Osteocyte (in vitro differentiated cells): ENCODE measurements at places on chromosomes 13 and 19.

- no peak overlapping the region for H3K4me3 ChIP-seq
- no peak for DNase-seq
- no peaks in the 10 kb centered on the region for H3K36me3 ChIP-seq
- H3K4me1 ChIP-seq = no peaks in the 10 kb centered on the region
These were observed 353.4 kb downstream of the OLFM4 start for GRCh38 chr13:53382008-53382407.

GRCh38 chr13:110229905-110230563 lies 76.9 kb downstream of the COL4A1 start:
- peak overlapping the region; percentile 82 for H3K27ac ChIP-seq
- H3K36me3 ChIP-seq = peaks cover 26% of the 10 kb centered on the region
- H3K4me3 ChIP-seq = no peak overlapping the region
- H3K27me3 ChIP-seq = no peaks in the 10 kb centered on the region

DNA sequence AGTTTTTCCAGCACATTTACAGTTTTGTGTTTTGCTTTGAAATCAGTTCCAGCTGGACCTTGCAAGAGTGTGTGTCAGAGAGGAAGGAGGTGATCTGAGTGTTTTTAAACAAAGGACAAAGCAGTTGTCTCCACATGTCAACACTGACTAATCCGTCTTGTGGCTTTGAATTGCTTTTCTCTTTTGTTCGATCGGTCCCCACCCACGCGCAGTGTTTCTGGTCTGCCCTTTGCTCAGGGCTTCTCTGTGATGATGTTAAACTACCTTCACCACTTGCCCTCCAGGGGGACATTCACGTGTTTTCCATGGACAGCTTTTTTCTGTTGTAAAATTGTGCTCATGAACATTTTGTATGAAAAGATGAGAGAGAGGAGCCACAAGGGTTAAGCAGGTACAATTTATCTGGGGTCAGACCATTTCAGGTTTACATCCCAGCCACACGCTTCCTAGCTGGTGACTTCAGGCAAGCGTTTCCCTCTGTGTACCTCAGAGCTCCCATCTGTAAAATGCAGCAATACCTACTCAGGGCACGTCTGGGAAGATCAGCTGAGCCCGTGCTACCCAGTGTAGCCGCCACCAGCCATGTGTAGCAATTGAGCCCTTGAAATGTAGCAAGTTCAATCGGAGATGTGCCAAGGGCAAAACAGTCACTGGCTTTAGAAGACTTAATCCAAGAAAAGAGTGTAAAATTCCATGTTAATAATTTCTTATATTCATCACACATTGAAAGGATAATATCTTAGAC lies 13.5 kb upstream of the PLA2G4C start:
- no peak overlapping the region for H3K4me3 ChIP-seq
- H3K36me3 ChIP-seq = peaks cover 22% of the 10 kb centered on the region
- no peak for DNase-seq
- no peaks in the 10 kb centered on the region for H3K27me3 ChIP-seq
- H3K4me1 ChIP-seq = peaks cover 30% of the 10 kb centered on the region

- DNase-seq = no peak
- no peak overlapping the region for H3K27ac ChIP-seq
- no peaks in the 10 kb centered on the region for H3K36me3 ChIP-seq
- no peaks in the 10 kb centered on the region for H3K27me3 ChIP-seq
- no peak overlapping the region for H3K4me3 ChIP-seq
These were observed 1.4 kb upstream of the QTRT1 start for GRCh38 chr19:10699650-10700335.

DNA sequence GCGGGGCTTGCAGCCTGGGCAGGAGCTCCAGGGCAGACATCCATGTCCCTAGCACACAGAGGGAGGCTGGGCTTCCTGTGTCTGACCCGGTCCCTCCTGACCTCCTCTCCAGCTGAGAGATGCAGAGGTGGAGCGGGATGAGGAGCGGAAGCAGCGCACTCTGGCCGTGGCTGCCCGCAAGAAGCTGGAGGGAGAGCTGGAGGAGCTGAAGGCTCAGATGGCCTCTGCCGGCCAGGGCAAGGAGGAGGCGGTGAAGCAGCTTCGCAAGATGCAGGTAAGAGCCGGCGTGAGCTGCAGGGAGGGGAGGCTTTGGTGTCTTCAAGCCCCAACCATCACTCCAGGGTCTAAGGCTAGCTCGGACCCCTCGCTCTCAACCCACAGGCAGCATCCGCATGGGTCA lies 38.4 kb downstream of the KCNC3 start:
- no peak overlapping the region for H3K27ac ChIP-seq
- H3K36me3 ChIP-seq = no peaks in the 10 kb centered on the region
- no peak overlapping the region for H3K4me3 ChIP-seq
- DNase-seq = no peak
- no peaks in the 10 kb centered on the region for H3K27me3 ChIP-seq
- no peaks in the 10 kb centered on the region for H3K4me1 ChIP-seq

- no peak for DNase-seq
- no peaks in the 10 kb centered on the region for H3K4me1 ChIP-seq
- H3K27me3 ChIP-seq = no peaks in the 10 kb centered on the region
- no peaks in the 10 kb centered on the region for H3K36me3 ChIP-seq
- no peak overlapping the region for H3K27ac ChIP-seq
These were observed 471.6 kb downstream of the PCDH20 start for GRCh38 chr13:60944016-60944415.

- H3K36me3 ChIP-seq = peaks cover 10% of the 10 kb centered on the region
- H3K4me1 ChIP-seq = no peaks in the 10 kb centered on the region
- DNase-seq = peak; percentile 85
- H3K4me3 ChIP-seq = peak overlapping the region; percentile 29
- H3K27me3 ChIP-seq = no peaks in the 10 kb centered on the region
- no peak overlapping the region for H3K27ac ChIP-seq
These were observed 15.2 kb downstream of the ZSCAN5C start for GRCh38 chr19:56217039-56217949.

DNA sequence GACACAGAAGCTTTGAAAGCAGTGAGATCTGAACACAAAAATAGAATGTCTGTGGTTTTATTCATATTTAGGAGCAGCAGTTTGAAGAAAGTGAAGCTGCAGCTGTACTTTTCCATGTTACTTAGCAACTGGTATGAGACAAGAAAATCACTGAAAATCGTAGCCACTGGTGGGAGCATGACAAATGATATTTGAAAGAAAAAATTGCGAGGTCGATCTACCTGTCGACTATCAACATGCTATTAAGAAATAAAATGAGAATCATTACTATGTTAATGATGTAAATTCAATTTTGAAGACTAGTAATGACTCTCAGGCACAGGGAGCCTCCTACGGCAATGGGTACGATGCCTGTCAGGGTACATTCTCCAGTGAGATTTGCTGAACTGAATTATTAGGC lies 436.4 kb downstream of the SLITRK5 start:
- no peak for DNase-seq
- peaks cover 6% of the 10 kb centered on the region for H3K27me3 ChIP-seq
- H3K4me3 ChIP-seq = no peak overlapping the region
- no peaks in the 10 kb centered on the region for H3K4me1 ChIP-seq
- no peaks in the 10 kb centered on the region for H3K36me3 ChIP-seq

- H3K27me3 ChIP-seq = no peaks in the 10 kb centered on the region
- H3K4me1 ChIP-seq = peaks cover 45% of the 10 kb centered on the region
- H3K4me3 ChIP-seq = peak overlapping the region; percentile 95
- peaks cover 20% of the 10 kb centered on the region for H3K36me3 ChIP-seq
These were observed 798 bp downstream of the SLC1A5 start for GRCh38 chr19:46787331-46788261.

GRCh38 chr19:28169168-28169887 lies 1043.6 kb downstream of the UQCRFS1 start:
- H3K27ac ChIP-seq = no peak overlapping the region
- no peak for DNase-seq
- H3K4me3 ChIP-seq = no peak overlapping the region
- H3K27me3 ChIP-seq = no peaks in the 10 kb centered on the region
- no peaks in the 10 kb centered on the region for H3K36me3 ChIP-seq

GRCh38 chr19:14775869-14776586 lies 2.3 kb downstream of the ADGRE2 start:
- no peak overlapping the region for H3K4me3 ChIP-seq
- peaks cover 4% of the 10 kb centered on the region for H3K4me1 ChIP-seq
- no peaks in the 10 kb centered on the region for H3K36me3 ChIP-seq
- peaks cover 2% of the 10 kb centered on the region for H3K27me3 ChIP-seq
- no peak overlapping the region for H3K27ac ChIP-seq

DNA sequence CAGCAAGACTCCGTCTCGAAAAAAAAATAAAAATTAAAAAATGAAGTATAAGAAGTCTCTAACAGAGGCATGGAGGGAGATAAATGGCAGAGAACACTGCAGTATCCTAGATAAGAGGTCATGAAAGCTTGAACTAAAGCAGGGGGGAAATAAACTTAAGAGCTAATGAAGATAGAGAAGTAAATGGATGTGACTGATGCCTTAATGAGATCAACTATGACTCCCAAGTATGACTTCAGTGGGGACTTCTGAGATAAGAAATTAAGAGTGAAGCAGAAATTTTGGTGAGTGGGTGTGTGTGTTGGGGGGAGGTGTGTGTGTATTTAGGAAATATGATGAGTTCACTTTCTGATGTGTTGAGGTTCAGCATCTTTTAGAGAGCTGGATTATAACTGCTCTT lies 55.1 kb downstream of the DIAPH3 start:
- H3K4me3 ChIP-seq = no peak overlapping the region
- peak overlapping the region; percentile 33 for H3K27ac ChIP-seq
- no peaks in the 10 kb centered on the region for H3K27me3 ChIP-seq

DNA sequence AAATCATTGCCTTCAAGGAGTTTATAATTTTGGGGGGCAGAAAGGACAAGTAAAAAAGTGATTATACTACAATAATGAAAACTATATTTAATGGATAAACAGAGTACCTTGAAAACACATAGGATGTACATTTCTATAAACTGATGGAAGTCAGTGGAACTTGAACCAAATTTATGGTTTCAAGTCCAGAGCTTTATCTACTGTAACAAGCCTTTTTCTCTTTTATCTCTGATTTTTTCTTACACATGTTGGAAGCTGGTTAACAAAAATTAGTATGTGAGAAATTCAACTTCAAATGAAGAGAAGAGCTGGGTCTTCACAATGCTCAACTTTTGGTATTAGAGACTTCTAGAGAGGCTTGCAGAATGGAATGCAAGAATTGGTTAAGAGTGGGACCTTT lies 393.6 kb downstream of the LMO7 start:
- no peak for DNase-seq
- no peaks in the 10 kb centered on the region for H3K4me1 ChIP-seq
- H3K36me3 ChIP-seq = no peaks in the 10 kb centered on the region
- H3K27ac ChIP-seq = no peak overlapping the region
- no peaks in the 10 kb centered on the region for H3K27me3 ChIP-seq

DNA sequence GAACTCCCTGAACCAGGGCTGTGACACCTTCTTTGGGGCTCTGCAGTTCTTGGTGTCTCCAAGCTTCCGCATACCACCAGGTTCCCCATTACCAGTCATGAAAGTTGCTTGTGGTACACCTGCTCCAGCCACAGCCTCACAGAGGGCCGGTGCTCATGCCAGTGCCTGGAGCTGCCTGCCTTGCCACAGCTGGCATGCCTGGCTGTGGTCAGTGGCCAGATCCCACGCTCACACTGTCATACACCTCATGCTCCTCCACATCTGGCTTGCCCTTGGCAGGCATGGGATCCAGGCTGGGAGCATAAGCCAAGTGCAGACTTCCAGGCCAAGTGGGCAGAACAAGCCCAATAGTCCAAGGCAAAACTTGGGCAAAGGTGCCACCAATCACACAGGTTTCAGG lies 1054.9 kb downstream of the SLITRK5 start:
- no peak overlapping the region for H3K4me3 ChIP-seq
- DNase-seq = no peak
- no peaks in the 10 kb centered on the region for H3K27me3 ChIP-seq
- no peak overlapping the region for H3K27ac ChIP-seq

DNA sequence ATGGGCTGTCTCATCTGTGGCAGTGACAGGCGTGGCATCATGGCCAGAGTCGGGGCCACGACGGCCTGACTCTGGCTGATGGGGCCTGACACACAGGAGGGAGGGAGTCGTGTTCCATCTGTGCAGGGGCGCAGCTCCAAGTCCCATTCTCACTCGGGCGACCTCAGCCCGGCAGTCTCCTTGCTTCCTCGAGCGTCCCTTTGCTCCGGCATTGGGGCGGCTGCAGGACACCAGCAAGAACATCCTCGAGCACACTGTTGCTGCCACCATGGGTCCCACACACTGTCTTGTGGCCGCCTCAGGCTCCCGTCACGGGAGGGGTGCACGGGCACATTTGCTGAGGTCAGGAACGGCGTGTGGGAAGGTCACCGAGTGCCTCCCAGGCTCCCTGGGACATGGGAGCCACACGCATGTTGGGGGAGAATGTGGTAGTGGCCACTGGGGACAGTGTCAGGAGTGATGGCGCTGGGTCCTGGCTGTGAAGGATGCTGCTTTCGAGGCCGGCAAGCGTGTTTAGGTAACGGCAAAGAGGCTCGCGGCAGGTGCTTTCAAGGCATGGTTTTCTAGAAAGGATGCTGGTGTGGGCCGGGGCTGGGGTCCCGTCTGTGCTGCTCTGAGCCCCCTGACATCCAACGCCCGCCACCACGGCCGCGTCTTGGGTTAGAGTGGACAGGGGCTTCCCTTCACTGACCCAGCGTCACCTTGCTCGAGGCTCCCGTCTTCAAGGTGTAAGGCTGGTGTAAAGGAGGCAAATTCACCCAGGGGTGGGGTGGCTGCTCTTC lies 3.4 kb downstream of the IZUMO4 start:
- H3K4me1 ChIP-seq = peaks cover 9% of the 10 kb centered on the region
- H3K27me3 ChIP-seq = no peaks in the 10 kb centered on the region
- H3K27ac ChIP-seq = no peak overlapping the region
- DNase-seq = no peak
- H3K36me3 ChIP-seq = peaks cover 21% of the 10 kb centered on the region

- no peak for DNase-seq
- no peaks in the 10 kb centered on the region for H3K27me3 ChIP-seq
- H3K36me3 ChIP-seq = no peaks in the 10 kb centered on the region
These were observed 381.5 kb downstream of the UQCRFS1 start for GRCh38 chr19:28831462-28831861.

GRCh38 chr13:40452741-40453334 lies 213.6 kb downstream of the FOXO1 start:
- H3K36me3 ChIP-seq = no peaks in the 10 kb centered on the region
- no peak overlapping the region for H3K27ac ChIP-seq
- no peak overlapping the region for H3K4me3 ChIP-seq
- H3K4me1 ChIP-seq = peaks cover 10% of the 10 kb centered on the region

- no peak overlapping the region for H3K4me3 ChIP-seq
- H3K36me3 ChIP-seq = no peaks in the 10 kb centered on the region
These were observed 1.3 kb upstream of the SPIB start for GRCh38 chr19:50417111-50418081.

GRCh38 chr19:48777139-48777538 lies 21.8 kb downstream of the FGF21 start:
- no peak for DNase-seq
- H3K4me3 ChIP-seq = no peak overlapping the region
- H3K4me1 ChIP-seq = peaks cover 4% of the 10 kb centered on the region
- peaks cover 2% of the 10 kb centered on the region for H3K27me3 ChIP-seq

DNA sequence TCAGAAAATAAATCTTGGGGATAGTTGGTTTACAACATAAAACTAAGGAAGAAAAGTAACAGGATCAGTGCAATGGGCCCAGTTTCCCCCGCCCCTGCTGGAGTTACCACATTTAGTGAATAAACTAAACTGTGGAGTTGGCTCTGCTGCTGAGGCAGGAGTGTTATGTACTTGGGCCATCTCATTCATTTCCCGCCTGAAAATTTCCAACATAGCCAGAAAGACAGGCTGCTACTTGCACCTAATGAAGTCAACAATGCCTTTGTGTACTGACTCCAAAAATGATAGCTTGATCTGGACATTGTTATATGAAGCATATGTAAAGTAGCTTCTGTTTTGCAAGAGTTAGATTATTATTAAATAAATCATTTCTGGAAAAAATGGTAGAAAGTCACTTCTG lies 7.9 kb upstream of the RNASEH2B start:
- no peaks in the 10 kb centered on the region for H3K36me3 ChIP-seq
- peaks cover 3% of the 10 kb centered on the region for H3K4me1 ChIP-seq
- no peak for DNase-seq

GRCh38 chr13:39037410-39037879 lies 444 bp downstream of the PROSER1 start:
- no peaks in the 10 kb centered on the region for H3K27me3 ChIP-seq
- no peak for DNase-seq
- peaks cover 4% of the 10 kb centered on the region for H3K36me3 ChIP-seq
- H3K4me1 ChIP-seq = peaks cover 54% of the 10 kb centered on the region
- peak overlapping the region; percentile 93 for H3K4me3 ChIP-seq
